NCI-H446 (cell line): ENCODE measurements at places on chromosomes 7 and 10.
A peak's percentile ranks its signal among the peaks of the same experiment; 100 is the strongest.

DNA sequence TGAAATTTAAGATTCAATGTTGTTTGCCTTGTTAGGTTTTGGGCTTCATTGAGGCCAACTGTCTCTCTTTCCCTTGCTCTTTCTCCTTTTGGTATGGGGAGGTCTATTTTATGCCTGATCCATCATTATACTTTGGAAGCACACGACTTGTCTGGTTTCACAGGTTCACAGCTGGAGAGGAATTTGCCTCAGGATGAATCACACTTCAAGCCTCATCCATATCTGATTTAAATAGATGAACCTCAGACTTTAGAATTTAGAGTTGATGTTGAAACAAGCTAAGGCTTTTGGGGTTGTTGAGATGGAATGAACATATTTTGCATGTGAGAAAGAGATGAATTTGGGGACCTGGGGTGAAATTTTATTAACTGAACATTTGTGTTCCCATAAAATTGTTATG lies 150.5 kb upstream of the IGFBP3 start:
- no peak for DNase-seq

DNA sequence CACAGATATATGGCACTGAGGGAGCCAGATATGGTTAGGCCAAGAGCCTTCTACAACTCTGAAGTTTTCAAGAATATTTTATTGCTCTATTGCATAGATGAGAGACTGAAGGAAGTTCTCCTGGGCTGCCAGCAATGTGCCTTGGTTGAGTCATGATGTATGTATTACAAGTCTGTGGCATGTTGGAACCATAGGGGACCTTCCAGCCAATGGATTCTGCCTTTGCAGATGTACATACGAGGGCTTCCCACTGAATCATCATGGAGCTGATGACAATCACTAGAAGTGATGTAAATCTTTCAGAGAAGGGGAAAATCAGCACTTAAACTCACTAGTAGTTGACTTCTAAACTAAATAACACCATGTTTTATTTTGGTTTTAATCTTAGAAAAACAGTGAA lies 419.5 kb downstream of the PHTF2 start:
- DNase-seq, result no peak

DNA sequence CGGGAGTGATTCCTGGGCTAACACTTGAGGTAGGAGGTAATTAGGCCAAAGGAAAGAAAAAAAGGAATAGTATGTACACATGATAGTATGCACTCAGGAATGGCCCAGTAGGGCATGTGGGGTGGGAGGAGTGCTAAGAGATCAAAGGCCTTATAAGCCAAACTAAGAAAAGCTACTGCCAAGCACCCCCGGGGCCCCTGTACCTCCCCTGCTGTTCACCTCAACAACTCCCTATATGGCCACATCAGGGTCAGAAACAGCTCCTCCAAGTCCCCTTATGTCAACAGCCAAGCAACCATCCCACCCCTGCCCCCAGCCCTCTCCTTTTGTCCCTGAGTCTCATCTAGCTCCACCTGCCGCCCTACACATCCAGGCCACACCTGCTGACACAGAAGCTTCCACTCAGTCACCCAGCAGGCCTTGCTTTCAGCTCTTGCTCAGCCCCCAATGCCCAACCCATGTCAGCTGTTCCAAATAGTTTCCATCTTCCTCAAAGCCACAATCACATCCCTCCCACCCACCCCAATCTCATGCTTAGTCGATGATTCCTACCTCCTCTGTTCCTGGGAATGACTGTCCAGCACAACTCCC lies 80.2 kb downstream of the SORBS1 start:
- DNase-seq, result no peak

GRCh38 chr7:86908948-86909347 lies 150.5 kb downstream of the ELAPOR2 start:
- DNase-seq, result no peak

GRCh38 chr7:137882261-137882668 lies 35.5 kb upstream of the DGKI start:
- DNase-seq, result peak; percentile 46

- no peak for DNase-seq
Measured at GRCh38 chr7:7565746-7566650, 686 bp upstream of the MIOS start.

DNA sequence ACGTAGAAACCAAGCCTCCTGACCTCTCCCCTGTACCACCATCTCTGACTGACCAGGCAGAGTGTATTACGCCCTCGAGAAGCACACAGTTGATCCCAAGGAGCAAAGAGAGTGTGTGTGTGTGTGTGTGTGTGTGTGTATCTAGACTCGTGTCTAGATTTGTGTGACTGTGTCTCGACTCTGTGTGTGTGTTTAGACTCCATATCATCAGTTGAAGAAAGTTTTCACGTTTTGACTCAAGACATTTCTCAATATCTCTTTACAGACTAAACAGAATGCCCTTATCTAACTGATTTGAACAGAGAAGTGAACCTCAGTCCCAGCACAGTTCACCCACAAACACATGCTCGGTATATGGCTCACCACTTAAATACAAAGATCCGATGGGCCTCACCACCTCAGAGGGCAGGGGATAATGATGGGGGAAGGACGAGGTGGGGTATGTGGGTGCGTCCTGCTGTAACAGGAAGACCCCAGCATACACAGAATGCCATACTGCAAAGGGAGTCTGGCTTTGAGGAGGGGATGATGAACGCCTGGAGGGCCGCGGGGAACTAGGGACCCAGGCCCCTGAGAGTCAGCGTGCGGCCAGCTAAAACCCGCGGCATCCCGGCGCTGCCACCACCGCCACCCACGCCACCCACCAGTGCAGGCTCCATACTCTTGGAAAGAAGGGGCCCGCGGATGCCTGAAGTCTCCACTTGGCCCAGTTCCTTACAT lies 780 bp downstream of the ALDH18A1 start:
- no peak for DNase-seq

GRCh38 chr7:79782906-79783305 lies 329.4 kb upstream of the MAGI2 start:
- no peak for DNase-seq

GRCh38 chr7:69800495-69800894 lies 202.2 kb downstream of the AUTS2 start:
- DNase-seq, result no peak

GRCh38 chr7:28704706-28705105 lies 253.4 kb downstream of the TRIL start:
- DNase-seq, result no peak

DNA sequence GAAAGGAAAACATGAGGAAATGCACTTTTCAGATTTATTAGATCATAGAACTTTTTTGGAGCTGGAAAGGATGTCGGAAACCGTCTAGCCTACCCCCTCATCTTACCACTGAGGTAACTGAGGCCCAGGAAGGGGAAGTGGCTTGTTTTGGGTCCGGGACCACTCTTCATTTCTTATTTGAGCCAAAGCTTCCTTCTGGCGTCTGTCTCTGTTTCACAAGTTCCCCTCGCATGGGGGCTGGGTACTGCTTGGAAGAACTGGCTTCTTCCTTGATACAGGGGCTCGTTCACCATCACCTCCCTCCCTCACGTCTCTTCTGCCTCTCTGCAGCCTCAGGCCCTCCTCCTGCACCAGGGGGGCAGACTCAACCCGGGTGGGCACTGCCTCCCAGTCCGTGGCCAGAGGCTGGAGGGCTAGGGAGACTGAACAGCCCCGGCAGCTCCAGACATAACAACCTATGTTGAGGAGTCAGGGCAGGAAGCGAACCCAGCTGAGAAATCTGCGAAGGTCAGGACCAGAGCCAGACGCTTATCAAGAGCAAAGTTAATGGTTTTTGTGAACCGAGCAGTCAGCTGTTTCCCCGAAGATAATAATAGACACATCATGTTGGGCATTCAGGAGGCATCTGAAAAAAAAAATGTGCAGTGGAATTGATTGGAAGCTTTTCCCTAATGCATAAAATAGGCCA lies 12.9 kb downstream of the HTRA1 start:
- no peak for DNase-seq

GRCh38 chr7:25950488-25951413 lies 201.2 kb upstream of the NFE2L3 start:
- DNase-seq, result peak; percentile 98

GRCh38 chr10:60473557-60473956 lies 83.9 kb upstream of the ANK3 start:
- no peak for DNase-seq

- DNase-seq, result no peak
Measured at GRCh38 chr7:116242178-116242577, 31.8 kb downstream of the TES start.

- DNase-seq, result no peak
Measured at GRCh38 chr10:113426181-113426877, 126.5 kb upstream of the HABP2 start.

DNA sequence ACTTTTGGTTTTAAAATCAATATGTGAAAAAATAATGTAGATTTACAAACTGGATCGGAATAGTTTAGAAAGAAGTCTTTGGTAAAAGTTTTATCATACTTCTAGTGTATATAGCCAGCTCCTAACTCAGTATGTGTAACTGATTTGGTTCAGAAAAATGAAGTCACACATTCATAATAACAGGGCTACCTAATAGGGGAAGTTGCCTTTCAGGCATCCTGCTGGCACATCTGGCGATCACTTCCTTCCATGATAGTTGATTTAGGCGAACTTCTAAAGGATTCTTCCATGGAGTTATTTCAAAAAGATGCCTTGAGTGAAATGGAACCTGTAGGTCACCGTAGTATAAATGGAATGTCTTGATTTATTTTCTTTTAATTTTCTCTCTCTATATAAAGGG lies 69.1 kb downstream of the SHH start:
- DNase-seq, result no peak

GRCh38 chr10:62617652-62618051 lies 186.9 kb upstream of the ADO start:
- DNase-seq, result no peak

GRCh38 chr10:127982601-127983000 lies 75.7 kb downstream of the PTPRE start:
- DNase-seq, result no peak

DNA sequence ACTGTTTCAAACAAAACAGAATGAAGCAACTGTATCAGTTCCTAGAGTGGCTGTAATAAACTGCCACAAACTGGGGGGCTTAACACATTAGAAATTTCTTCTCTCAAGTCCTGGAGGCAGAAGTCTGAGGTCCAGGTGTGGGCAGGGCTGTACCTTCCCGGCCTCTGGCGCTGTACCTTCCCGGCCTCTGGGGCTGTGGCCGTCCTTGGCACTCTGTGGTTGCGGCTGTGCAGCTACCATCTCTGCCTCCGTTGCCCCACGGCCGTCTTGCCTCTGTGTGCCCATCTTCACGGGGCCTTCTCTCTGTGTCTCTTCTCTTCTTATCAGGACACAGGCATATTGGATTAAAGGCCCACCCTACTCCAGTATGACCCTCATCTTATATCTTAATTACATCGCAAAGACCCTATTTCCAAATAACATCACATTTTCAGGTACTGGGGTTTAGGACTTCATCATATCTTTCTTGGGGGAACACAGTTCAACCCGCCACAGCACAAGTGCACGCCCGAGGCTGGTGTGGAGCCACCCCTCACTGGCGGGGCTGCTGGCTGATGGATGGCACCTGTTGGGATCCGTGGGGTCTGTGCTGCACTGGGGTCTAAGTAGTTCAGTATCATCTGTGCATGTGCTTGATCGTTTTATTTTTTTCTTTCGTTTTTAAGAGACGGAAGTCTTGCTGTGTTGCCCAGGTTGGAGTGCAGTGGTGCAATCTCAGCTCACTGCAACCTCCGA lies 123.2 kb downstream of the ACTR3B start:
- no peak for DNase-seq

DNA sequence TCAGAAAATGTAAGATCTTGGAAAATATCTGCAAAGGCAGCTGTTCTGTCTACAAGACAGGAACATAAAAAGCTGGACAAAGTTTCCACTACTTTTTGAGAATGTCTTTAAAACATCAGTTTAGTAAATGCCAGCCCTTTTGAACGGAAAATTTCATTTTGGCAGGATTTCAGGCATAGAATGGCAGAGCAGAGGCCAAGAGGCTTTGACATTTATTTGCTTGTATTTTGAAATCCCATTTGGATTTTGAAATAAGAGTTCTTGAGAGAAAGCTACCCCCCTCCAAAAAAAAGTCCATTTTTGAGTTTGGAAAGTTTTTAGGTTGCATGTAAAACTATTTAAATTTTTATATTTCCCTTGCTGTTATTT lies 3.1 kb upstream of the ETV1 start:
- peak; percentile 65 for DNase-seq

- no peak for DNase-seq
Measured at GRCh38 chr10:2981361-2981801, 86.0 kb upstream of the PFKP start.

DNA sequence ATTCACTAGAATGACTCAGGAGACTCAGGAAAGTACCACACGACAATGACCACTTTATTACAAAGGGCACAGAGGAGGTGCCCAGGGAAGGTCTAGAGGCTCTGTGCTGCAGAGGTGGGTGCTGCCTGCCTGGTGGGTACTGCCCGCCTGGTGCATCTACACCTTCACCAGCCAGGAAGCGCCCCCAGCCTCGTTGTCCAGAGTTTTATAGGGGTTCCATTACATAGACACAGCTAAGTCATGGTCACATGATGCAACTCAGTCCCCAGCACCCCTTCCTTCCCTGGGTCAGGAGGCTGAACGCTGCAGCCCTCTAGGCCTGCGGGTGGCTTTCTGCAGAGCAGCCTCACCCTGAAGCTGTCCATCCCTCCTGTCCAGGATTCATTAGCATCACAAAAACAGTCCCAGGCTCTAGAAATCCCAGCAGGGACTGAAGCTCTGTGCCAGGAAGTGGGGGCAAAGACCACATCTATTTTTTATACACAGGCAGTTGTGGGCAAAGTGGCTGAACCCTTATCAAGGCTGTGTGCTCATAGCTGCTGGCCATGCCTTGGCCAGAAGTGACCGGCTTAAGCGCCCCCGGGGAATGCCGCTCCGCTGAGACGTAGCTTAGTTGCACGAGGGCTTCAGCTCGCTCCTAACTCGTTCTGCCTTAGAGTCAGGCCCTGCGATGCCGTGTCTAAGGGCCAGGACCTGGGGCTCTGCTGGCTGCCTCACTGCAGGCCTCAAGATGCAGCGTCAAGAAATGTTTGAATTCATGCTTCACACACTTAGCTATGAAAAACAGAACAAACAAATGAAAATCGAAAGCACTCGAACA lies 219.0 kb downstream of the GLRX3 start:
- no peak for DNase-seq

- DNase-seq, result no peak
Measured at GRCh38 chr7:22793593-22794462, 28.8 kb downstream of the TOMM7 start.

- DNase-seq, result peak; percentile 38
Measured at GRCh38 chr10:82668221-82668895, 793.4 kb downstream of the NRG3 start.

- DNase-seq, result no peak
Measured at GRCh38 chr7:111103136-111103535, 12.2 kb downstream of the LRRN3 start.
